Fibroblast of skin of left quadriceps (primary cell): ENCODE measurements at places on chromosomes 12 and 14.

- no peak for DNase-seq
Observed at GRCh38 chr14:104602315-104602932, 2.1 kb downstream of the TMEM179 start.

DNA sequence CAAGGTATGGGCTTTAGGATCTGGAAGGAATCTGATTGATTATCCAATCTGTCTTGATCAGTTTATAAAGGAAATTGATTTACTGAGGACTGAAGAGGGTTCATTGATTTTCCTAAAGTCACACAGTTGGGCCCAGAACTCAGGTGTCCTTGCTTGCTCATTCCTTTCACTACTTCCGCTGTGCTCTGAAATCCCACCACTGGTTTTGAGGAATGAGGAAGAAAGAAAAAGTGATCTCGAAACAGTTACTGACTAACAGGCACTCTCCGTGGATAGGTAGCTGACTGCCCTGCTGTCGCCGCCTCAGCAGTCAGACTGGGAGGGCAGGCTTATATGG lies at the start of gene FITM1:
FITM1 (plus strand) TSS at position 280 of the 337 bp plus-strand sequence. CDS start 905 bp downstream, outside the sequence.
- DNase-seq, result no peak

DNA sequence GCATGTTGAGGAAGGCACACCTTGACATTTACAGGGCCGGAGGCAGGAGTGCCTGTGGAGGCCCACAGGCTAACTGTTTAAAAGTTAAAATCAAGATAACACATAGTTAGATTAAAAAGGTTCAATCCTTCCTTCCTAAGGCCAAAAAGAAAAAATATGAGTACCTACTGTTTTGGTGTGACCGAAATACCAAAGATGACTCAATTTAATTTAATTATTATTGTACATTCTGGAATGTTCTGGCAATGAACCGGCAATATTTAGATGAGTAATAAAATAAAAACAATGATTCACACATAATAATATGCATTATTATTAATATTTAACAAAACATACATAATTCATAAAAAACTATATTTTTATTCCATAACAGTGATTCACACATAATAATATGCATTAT lies 136.8 kb upstream of the NTF3 start:
- DNase-seq, result no peak

- no peak for DNase-seq
Observed at GRCh38 chr12:69161829-69162228, 77.5 kb upstream of the CPSF6 start.

DNA sequence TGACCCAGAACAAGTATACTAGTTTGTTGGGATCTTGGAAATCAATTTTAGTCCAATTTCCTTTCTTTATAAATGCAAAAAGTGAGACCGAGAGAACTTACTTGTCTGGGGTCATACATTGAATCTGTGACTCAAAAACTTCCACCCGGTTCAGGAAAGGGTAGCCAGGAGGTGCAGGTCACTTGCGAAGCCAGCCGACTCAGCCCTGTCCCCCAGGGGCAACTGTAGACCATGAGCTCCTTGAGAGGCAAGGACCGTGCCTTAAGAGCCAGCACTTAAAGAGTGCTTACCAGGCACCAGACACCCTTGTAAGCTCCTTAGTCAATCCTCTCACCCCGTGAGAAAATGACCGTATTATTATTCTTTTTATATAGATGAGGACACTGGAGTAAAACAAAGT lies 505 bp upstream of the BCDIN3D start:
- DNase-seq, result no peak

- DNase-seq, result no peak
Observed at GRCh38 chr12:33223956-33224355, 215.7 kb downstream of the SYT10 start.

GRCh38 chr12:41008472-41008871 lies 179.6 kb upstream of the PDZRN4 start:
- no peak for DNase-seq

DNA sequence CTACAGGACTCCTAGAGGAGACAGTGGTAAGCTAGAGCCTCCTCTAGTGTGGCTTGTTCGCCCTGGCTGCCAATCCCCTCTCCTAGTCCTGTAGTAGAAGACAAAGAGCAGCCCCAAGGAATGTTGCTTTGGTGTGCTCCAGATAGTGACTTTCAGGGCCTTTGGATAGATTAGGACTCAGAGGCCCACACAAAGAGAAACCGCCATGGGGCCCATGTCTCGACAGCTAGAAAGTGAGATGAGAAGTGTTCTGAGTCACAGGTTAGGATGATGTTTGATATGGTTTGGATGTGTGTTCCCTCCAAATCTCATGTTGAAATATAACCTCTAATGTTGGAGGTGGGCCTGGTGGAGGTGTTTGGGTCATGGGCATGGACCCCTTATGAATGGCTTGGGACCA lies 51.8 kb upstream of the JDP2 start:
- no peak for DNase-seq

DNA sequence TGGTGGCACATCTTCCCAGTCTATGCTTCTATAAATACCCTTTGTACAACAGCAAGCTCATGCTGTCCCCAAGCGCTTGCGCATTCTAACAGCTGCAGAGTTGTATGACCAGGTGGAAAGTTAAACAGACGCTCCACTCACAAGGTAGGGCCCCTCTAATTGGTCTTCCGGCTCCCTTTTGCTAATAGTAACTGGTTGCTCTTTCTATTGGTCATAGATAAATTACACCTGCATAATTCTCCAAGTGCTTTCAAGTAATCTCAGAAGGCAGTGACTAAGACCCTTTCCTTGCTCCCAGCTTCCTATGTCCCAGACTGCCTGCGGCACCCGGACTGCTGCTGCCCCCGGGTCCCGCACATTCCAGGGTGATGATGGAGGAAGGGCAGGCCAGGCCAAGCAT lies 6.1 kb upstream of the TSPAN9 start:
- DNase-seq, result no peak

DNA sequence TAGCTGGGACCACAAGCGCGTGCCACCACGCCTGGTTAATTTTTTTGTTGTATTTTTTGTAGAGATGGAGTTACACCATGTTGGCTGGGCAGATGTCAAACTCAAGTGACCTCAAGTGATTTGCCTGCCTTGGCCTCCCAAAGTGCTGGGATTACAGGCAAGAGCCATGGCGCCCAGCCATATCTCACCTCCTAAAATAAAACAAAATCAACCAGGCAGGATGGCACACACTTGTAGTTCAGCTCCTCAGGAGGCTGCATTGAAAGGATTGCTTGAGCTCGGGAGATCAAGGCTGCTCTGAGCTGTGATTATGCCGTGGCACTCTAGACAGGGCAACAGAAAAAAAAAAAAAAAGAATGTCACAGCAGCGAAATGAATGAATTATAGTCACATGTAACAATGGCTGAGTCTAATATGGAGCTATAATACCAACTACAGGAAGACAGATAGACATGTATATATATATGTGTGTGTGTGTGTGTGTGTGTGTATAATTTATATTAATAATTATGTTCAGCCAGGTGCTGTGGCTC lies 19.3 kb upstream of the TMEM120B start:
- DNase-seq, result no peak

DNA sequence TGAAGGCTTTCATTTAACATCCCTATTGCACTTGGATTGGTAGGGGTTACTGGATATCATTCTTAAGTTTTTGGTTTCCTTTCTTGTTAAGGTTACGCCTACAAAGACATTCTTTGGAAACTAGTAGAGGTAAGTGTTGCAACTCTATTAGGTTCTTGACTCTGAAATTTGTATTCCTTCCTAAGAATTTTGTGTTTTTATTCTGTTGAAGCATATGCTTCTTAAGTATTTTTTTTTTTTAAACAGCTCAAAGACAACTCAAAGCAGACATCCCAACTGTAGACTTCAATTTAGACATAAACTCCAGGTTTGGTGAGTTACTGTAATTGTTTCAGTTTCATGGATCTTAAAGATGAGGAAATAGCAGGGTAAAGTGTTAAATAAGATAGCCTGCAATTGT lies 1.1 kb upstream of the RBMS2 start:
- DNase-seq, result no peak

DNA sequence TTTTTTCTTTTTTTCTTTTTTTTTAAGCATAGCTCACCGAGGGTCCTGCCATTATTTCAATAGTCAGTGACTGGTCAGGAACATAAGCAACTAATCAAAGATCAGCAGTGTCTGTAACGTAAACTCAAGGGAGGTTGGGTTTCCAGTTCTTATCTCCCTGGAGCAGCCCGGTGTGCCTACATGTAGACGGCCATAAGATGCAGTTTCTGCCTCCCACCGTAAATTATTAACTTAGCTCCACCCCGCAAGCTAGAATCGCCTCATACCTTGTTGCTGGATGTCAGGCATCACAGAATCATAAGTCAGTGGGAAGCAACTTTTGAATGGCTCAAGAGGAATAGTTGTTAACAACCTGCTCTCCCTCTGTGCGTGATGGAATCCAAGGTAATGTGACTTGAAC lies at the start of gene MYO1H:
MYO1H (plus strand) TSS at position 312 of the 400 bp plus-strand sequence; CDS start at position 373, 61 bp downstream.
- no peak for DNase-seq

- DNase-seq, result no peak
Observed at GRCh38 chr12:130051900-130052299, 110.4 kb upstream of the FZD10 start.

- no peak for DNase-seq
Observed at GRCh38 chr12:19402211-19402610, 37.1 kb upstream of the AEBP2 start.

DNA sequence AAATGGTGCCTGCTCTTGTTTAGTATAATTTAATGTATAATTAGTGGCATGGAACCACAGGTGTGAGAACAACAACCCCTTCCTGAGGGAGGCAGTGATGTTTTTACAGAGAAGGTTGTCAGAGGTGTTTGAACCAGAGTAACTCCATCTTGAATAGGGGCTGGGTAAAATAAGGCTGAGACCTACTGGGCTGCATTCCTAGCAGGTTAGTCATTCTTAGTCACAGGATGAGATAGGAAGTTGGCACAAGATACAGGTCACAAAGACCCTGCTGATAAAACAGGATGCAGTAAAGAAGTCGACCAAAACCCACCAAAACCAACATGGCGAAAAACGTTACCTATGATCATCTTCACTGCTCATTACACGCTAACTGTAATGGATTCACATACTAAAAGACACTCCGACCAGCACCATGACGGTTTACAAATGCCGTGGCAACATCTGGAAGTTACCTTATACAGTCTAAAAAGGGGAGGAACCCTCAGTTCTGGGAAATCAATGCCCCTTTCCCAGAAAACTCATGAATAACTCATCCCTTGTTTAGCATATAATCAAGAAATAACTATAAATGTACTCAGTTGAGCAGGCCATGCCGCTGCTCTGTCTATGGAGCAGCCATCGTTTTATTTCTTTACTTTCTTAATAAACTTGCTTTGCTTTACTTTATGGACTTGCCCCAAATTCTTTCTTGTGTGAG lies 47.8 kb upstream of the LTA4H start:
- no peak for DNase-seq

GRCh38 chr12:78977304-78977867 lies 112.8 kb downstream of the SYT1 start:
- no peak for DNase-seq

DNA sequence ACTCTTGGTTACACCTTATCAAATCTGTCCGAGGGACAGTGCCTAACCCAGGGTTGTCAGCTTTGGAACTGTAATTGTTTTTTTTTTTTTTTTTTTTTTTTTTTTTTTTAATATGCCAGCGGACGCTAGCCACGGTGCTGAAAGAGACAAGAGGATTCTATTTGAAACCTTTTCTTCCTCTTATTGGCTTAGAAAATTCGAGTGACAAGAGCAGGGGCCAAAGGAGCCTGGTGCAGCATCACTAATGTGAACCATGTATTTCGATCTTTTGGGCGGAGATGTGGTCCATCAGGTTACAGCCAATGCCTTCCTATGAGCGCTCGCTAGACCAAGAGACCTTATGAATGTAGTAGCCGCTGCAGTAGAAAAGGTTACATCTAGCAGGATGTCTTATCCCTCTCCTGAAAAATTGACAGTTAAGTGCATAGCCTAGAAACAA lies 922 bp downstream of the PTPRR start:
- no peak for DNase-seq

GRCh38 chr14:32443890-32444661 lies 115.0 kb downstream of the AKAP6 start:
- DNase-seq, result peak; percentile 76

GRCh38 chr12:101166866-101167265 lies 43.2 kb downstream of the SLC5A8 start:
- no peak for DNase-seq

GRCh38 chr14:51654533-51654845 lies 2.8 kb downstream of the FRMD6 start:
- DNase-seq, result no peak

DNA sequence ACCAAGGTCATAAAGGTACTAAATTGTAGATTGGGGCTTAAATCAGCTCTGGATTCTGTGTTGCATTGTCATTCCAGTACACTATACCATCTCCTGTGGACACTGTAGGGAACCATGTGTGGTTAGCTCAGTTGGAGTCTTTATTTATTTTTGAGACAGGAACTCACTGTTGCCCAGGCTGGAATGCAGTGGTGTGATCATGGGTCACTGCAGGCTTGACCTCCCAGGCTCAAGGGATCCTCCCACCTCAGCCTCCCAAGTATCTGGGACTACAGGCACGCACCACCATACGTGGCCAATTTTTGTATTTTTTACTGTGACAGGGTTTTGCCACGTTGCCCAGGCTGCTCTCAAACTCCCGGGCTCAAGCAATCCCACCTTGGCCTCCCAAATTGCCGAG lies 6.7 kb downstream of the PAPOLA start:
- no peak for DNase-seq

DNA sequence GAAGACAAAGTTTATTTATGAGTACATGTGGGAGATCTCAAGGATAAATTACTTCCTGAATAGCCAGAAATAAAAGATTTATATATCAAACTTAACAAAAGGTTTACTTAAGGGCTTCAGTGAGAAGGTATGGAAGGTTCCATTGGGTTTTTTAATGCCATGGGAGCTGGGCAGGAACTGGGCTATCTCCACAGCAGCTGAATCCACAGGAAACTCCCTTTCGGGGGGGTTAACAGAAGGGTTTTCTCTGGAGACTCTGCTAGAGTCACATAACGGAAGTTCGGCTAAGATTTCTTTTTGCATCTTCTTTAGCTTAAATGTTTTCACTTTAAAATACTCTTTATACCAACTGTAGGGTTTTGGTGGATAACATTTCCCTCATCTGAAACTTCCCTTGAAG lies 113.5 kb downstream of the UNC79 start:
- no peak for DNase-seq

DNA sequence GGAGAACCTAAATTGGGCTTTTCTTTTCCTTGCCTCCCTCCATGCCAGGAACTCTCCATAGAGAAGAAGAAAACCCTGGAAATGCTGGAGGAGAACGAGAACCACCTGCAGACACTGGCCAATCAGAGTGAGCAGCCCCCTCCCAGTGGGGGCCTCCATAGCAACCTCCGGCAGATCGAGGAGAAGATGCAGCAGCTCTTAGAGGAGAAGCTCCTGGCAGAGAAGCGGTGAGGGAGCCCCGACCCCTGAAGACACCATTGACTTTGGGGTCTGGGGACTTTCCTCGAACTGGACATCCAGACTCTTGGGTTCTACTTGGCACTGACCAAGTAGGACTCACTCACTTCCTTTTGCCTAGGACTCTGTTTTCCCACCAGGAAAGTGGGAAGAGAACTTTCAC lies 41.4 kb downstream of the PLEKHD1 start:
- DNase-seq, result no peak
